Right cardiac atrium (tissue), 5 donors: ENCODE measurements at places on chromosomes 5 and 9. TPM values are rescaled to one million over a fixed set of nuclear protein-coding genes. Genes with fewer than 3 reads are reported as not detected.

INSYN2B gene
- 1.4 TPM for total RNA-seq

PDE8B gene
- total RNA-seq, result 35.8 TPM

IL3 gene
- not detected for total RNA-seq

ELAVL2 gene
- not detected for total RNA-seq

FGF18 gene
- 4.3 TPM for total RNA-seq

HSPB3 gene
- total RNA-seq, result 413 TPM

AKNA gene
- 8.8 TPM for total RNA-seq

ARL15 gene
- total RNA-seq, result 25.5 TPM

SLC6A19 gene
- total RNA-seq, result not detected

GPR21 gene
- total RNA-seq, result 1.0 TPM

OR1J2 gene
- total RNA-seq, result not detected

CCDC192 gene
- not detected for total RNA-seq

SLC26A2 gene
- 10.4 TPM for total RNA-seq

DEPDC1B gene
- total RNA-seq, result not detected
